ENCODE measurements at places on chromosomes 1 and 21.

DNA sequence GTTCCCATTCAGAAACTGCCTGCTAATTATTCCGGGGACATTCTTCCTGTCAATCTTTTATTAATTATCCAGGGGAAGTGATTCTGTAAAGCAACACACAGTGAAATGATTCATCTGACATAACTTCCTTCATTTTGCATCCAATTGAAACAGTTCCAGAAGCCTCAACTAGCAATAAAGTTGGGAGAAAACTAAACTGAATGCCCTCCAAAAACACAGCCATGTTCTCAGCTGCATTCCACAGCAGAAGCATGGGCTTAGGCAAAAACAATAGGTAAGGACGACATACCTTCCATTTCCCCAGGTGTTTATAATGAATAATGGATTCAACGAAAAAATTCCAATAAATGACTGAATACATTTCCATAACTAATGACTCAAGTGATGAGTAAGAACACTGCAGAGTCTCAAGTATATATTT is 36.9 kb upstream of the TARBP1 start:
- DNase-seq, result no peak

GRCh38 chr1:17538428-17539117 is 925 bp upstream of the ARHGEF10L start:
- DNase-seq, result no peak

DNA sequence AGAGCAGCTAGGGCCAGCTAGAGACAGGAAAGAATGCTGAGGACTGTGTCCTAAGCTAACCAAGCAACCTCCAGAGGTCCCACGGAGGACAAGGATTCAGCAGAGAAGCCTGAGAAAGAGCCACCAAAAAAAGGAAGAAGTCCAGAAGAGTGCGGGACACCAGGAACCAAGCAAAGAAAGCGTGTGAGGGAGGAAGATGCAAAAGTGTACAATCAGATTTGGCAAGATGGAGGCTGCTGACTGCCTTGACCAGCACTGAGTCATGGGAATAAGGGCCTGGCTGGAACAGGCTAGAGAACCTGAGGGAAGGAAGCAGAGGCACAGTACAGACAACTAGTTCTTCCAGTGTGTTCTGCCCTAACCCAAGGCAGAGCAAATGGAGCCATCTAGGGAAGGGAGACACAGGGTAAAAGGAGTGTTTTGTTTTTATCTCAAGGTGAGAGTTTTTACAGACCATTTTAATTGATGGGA is 18.5 kb downstream of the TP53BP2 start:
- DNase-seq, result no peak

DNA sequence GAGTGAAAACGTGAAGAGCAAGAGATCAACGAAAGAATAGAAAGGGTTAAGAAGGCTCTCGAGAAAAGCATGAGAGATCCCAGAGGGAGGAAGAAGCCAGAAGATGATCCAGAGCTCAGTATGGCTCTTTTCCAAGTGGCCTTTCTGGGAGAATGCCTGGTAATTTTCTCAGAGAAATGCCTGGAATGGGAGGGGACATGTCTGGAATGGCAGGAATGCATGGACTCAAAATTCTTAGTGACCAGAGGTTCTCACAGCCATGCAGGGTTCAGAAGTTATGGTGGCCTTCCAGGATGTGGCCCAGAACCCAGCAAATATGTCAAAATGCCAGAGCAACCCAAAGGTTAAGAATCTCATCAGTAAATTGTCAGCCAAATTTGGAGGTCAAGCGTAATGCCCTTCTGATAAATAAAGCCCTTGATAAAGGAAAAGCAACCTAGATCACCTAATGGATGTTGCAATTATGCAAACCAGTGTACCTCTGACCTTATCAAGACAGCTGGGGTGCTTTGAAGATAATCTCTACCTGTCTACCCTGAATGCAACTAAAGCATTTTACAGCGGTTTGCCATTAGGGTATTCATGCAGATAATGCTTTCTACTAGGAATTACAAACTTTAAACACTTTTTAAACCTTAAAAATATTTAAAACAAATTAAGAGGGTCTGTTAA is 53.1 kb downstream of the NBPF6 start:
- DNase-seq, result no peak

GRCh38 chr1:118077331-118078045 is 107.5 kb downstream of the SPAG17 start:
- no peak for DNase-seq

DNA sequence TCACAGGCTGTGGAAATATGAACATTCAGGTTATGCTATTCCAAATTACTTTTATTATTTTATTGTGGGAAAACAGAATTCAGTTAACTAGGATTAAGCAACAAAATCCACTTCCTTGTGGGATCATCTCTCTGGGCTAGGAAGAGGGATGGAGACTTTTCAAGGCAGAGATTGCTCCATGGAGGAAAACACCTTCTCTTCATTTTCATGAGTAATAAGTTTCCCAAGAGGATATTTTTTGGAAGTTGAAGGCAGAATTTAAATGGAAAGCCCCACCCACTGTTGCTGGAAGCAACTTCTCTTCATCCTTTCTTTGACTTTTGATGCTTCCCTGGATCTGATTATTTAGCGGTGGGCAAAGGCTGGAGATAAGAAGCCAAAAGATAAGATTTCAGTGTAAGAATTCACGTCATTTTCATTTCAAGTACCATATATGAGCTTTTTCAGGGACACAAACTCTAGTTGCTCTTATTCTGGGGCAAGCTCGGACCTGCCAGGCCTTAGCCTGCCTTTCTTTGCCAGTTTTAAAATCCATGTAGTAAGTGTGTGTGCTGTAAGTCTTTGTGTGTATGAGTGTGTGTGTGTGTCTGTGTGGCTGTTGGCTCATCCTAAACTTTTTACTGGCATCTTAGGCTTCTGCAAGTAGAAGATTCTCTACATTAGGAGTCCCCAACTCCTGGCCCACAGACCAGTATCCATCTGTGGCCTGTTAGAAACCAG is 11.7 kb upstream of the IL24 start:
- no peak for DNase-seq

DNA sequence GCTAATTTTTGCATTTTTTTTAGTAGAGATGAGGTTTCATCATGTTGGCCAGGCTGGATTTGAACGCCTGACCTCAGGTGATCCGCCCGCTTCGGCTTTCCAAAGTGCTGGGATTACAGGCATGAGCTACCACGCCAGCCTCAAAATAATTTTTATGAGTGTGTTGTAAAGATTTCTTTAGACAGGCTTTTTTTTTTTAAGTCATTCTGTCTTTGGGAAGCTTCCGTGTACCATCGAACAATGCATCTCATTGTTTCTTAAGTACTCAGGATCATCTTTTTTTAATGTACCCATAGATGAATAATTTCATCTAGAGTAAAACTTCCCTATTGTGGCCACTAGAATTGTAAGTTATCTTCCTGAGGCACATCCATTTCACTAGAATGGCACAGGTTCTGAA is 19.6 kb upstream of the SDC3 start:
- no peak for DNase-seq

DNA sequence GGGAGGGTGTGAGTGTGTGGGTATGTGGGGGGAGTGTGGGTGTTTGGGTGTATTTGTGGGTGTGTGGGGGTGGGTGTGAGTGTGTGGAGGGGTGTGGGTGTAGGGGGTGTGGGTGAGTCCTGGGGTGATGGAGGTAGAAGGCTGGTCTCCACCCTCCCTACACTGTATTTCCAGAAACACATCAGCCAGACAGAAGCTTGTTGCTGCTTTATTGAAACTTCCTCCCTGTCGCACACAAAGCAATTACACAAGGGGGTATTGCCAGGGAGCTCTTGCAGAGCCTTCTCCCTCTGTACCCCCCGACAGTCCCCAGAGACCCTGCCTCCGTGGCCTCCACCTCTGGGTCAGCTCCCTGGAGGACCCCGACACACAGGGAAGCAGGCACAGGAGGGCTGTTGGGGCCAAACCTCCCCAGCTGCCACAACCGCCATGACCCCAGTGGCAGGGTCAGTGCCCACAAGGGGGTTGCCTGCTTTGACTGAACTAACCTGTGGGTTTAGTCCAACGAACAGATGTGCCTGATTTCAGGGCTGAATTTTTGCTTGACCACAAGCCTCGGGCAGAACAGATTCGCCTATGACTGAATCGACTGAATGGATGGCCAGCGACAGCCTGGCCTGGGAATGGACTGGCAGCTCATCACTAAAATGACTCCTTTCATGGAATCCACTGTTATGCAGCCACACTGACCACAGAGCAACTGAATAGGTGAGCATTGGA is 9.1 kb upstream of the MATN1 start:
- DNase-seq, result no peak
